Stimulated activated CD4-positive, alpha-beta T cell treated with anti-CD3 and anti-CD28 coated beads, Interleukin-1b, Interleukin-23, amount 100 ng/mL, for 1 hour (primary cell): ENCODE measurements at places on chromosomes 7 and 10.

DNA sequence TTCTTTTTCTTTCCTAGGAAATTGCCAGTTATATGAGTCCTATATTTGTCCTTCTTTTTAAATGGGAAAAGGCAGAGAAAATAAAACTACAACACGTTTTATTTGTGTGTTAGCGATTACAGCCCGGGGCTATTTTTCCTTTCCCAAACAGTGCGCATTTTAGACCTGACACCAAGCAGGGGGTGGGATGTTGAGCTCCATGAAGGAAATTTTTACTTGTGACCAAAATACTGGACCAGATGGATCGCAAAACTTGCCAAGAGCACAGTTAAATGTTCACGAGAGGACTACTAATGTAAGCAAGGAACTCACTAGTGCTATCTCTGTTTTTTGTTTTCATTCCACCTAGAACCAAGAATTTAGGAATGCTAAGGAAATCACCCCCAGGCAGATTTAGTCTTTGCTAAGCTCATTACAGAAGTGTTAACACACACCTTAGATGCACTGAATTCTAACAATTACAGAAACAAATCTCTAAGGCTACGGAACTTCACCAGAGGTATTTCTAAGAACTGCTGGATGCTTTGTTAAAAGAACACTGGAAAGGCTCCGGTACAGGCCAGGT is 114.8 kb downstream of the JAZF1 start:
- DNase-seq, result no peak

GRCh38 chr7:156109988-156110387 is 297.7 kb upstream of the SHH start:
- DNase-seq, result no peak

DNA sequence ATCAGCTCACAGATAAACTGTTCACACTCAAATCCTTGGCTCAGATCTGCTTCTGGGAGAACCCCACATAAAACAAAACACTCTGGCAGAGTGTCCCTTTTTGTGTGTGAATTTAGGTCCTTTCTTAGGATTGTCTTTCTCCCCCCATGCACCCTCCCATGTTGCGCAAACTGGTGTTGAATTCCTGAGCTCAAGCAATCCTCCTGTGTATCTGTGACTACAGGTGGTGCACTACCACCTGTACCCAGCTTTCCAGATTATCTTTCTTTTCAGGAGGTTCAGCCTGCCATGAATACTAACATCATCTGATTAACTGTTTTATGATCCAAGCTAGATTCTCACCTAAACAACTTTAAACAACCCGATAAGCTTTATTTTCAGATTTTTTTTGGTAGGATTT is 177.6 kb upstream of the CSTF2T start:
- no peak for DNase-seq

GRCh38 chr7:92880212-92881090 is 44.1 kb upstream of the CDK6 start:
- no peak for DNase-seq

GRCh38 chr10:128950159-128950915 is 516.7 kb upstream of the MGMT start:
- DNase-seq, result no peak

DNA sequence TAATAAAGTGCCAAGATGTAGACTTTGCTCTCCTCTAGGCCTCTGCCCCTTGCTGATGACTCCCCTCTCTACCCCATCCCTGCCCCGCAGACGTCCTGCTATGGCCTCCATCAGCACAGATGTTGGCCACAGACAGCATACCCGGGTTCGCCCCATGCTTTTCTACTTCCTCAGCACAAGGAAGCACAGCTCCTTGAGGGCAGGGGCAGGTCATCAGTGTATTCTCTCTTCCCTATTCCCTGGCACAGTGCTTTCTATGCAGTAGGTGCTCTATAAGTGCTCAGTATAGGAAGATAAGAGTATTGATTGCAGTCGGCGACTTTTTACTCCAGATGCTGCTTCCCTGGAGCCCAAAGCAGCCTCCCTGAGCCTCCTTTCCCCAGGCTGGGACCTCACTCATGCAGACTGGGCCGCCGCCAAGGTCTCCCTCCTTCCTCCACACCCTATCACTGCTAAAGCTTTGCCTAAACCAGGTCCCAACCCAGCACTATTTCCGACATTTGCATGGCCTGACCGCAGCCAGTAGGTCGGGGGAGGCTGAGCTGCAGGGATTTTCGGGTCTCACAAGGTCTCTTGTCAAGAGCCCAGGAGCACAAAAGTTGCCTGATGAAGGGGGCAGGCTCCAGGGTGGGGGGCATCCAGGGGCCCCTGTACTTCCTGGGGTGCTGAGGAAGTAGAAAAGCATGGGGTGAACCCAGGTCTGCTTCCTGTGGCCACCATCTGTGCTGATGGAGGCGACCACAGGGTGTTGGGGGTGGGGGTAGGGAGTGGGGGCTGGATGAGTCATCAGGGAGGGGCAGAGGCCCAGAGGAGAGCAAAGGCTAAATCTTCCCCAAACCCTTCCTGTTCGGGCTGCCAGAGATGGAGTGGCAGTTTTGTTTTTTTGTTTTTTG is 8.0 kb downstream of the CALHM3 start:
- DNase-seq, result peak; percentile 41

DNA sequence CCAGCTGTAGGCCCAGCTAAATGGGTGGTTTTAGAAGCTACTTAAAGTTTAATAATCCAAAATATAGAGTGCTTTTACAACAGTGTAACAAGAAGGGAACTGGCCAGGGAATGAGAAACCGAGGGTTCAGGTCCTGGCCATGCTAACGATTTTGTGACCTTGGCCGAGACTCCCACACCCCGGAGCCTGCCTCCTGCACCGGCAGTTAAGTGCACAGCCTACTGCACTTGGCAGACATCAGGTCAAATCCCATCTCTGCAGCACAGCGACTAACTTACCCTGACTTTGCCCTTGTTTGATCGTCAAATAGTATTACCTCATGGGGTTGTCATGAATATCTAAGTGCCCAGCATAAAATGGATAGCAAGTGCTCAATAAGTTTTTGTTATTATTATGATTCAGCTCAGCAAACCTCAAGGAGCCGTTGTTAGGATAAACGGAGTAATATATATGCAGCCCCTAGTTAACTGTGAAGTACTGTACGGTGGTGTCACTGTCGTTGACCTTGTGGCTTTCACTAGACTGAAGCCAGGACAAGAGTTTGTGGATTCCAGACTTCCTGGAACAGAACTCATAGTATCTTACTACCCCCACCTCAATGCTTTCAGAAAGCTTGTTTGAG is 35.5 kb downstream of the LYZL1 start:
- DNase-seq, result no peak

DNA sequence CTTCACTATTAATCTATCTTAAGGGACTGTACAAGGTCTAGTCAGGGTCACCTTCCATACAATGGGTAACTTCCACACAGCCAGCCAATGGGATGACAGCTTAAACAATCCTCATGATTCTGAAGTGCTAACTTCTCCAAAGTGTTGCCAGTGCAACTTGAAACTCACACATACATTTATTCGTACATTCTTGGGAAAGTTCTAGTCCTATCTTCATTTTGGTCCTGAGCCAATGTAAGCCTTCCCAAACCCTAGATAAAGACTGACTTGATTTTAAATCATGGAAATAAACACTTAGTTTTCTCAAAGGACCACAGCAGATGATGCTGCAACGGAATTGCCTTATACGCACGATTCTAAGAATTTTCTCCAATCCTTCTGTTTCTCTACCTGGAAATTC is 117.5 kb upstream of the COL1A2 start:
- DNase-seq, result no peak

- no peak for DNase-seq
Observed at GRCh38 chr7:143048827-143049226, 3.3 kb upstream of the OR6V1 start.

DNA sequence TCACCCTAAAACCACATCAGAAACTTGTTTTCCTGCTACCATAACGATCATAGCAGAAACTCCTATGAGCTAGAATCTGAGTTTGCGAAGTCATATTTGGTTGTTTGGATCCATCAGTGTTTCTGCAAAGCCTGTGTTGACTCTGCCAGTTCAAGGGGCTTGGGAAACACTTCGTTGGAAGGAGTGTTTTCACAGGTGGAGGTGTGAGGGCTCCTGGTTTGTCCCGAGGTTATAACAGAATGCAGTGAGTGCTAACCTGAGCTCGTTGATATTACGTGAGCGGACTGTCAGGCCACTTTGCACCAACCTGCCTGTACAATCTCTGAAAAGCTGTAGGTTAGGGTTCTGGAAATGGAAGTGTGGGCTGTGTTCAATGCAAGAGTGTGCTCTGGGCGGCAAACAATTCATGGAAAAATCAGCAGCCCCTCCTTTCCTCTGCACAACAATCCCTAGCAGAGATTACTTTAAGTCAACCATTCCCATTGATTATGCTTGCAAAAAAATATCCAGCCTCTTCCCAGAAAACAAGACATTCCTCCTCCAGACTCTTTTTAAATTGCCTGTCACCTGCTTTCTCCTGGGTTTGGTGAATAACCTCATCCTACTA is 622.0 kb downstream of the TYW1 start:
- no peak for DNase-seq

DNA sequence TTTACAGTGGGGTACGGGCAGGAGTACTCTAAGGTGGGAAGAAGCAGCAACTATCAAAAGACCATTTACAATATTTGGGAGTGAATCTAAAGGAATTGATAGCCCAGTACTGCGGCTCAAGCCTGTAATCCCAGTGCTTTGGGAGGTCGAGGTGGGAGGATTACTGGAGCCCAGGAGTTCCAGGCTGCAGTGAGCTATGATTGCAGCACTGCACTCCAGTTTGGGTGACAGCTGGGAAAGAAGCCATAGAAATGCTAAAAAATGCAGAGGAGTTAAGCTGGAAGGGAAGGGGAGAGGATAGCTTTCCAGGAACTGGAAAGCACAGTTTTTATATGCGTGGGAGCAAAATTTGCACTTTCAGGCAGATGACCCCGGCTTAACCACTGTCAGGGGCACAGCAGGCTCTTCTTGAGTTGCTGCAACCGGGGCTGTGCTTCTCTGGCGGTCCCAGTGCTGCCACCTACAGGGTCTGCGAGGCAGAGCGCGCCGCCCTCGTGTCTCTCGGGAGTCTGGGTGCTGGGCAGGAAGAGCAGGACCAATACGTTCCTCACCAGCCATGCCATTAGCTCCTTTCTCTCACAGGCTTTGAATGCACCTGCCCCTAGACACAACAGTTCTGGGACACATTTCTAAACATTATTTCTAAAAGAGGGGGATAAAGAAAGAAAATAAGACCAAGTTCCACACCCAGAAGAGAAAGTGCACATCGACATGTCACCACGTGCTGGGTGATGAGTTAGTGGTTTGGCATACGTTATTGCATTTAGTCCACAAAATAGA is 10.1 kb upstream of the BMPER start:
- DNase-seq, result peak; percentile 49

DNA sequence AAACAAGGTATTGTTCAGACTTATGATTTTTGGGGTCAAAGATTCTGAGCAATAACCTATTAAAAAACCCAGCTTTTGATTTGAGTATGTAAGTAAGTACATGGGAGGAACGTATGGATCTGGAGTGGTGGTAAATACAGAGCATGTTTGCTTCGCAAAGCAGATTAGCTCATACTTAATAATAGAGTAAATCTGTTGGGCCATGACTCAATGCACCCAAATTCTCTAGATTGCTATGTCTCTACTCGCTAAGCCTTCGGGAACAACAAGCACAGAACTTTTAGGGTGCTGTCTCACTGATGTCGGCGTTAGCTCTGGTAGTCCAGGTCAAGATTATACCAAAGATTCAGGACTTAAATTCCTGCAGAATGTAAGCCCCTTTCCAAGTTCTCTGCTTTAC is 807 bp upstream of the MINPP1 start:
- DNase-seq, result no peak

- no peak for DNase-seq
Observed at GRCh38 chr7:48242846-48243245, 71.6 kb downstream of the ABCA13 start.

GRCh38 chr7:156376317-156376716 is 264.3 kb upstream of the RNF32 start:
- DNase-seq, result no peak

- DNase-seq, result no peak
Observed at GRCh38 chr10:94042001-94042833, 48.5 kb downstream of the PLCE1 start.

DNA sequence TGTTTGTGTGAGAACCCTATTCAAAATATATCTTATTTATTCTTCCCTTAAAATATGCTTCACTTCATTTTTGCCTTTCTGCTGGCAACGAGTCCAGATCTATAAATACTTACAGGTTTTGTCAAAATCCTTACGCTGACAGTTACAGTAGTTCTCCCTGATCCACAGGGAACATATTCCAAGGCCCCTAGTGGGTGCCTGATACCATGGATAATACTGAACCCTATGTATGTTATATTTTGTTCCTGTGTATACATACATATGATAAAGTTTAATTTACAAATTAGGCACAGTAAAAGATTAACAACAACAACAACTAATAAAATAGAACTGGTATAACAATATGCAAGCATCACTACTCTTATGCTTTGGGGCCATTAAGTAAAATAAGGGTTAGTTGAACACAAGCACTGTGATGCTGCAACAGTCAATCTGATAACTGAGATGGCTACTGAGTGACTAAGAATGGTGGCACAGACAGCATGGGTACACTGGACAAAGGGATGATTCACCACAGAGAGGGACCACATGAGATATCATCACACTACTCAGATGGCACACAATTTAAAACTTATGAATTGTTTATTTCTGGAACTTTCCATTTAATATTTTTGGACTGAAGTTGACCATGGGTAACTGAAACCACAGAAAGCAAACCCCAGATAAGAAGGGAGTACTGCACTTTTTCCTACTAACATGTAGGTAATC is 29.4 kb upstream of the PCGF5 start:
- DNase-seq, result no peak

GRCh38 chr10:132010483-132010882 is 28.8 kb upstream of the BNIP3 start:
- DNase-seq, result no peak

DNA sequence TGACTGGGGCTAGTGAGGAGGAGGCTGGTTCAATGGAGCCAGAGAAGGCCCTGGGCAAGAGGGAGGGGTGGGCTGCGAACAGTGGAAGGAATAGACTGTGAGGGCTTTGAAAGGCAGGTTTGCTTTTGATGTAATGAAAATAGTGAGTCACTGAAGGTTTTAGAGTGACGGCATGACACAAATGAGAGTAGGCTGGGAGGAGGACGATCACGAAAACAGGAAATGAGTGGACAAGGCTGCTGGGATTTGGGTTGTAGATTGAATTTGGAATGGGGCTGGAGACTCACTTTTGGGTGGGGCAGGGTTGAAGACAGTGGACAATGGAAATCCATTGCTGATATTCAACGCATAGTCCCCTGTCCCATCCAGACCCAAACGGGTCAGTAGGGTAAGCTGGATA is 139.6 kb downstream of the CDH23 start:
- no peak for DNase-seq

DNA sequence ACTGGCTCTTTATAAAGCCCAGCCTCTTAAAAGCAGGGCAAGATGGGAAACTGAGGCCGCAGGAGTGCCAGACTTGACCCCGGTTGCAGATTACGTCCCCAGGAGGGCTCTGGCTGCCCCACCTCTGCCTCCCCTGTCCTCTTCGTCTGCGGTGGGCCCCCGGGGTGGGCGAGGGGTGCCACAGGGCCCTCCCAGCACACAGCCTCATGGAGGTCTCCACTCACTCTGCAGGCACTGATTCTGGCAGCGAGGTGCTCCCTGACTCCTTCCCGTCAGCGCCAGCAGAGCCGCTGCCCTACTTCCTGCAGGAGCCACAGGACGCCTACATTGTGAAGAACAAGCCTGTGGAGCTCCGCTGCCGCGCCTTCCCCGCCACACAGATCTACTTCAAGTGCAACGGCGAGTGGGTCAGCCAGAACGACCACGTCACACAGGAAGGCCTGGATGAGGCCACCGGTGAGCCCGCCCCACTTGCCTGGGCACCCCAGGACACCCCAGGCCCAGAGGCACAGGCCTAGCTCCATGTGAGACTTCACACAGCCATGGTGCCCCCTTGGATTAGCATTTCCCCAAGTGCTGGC is 39.4 kb upstream of the SLC29A3 start:
- DNase-seq, result no peak

GRCh38 chr7:137940656-137941518 is 61.0 kb downstream of the CREB3L2 start:
- DNase-seq, result no peak
